HEK293T (cell line): ENCODE measurements at places on chromosomes 16 and 17.

DNA sequence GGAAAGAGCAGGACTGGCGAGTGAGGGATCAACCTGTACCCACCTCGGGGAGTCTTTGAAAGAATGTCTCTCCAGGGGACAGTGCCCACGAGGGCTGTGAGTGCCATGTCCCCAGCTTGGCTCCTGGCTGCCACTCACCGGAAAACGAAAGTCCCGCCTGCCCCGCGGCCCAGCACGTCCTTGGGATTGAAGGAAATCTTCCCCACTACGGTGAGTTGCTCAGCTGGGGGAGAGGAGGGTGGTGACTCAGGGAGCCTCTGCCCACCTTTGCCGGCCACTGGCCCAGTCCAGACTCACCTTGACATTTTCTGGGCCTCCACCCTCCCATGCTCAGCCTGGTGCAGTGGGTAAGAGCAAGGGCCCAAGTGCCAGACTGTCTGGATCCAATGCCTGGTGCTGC is 17.1 kb downstream of the PLK1 start:
- no peak for DNase-seq

GRCh38 chr16:72665701-72666100 is 382.2 kb downstream of the ZFHX3 start:
- no peak for DNase-seq

GRCh38 chr17:21313320-21313719 is 28.8 kb downstream of the MAP2K3 start:
- DNase-seq: no peak

DNA sequence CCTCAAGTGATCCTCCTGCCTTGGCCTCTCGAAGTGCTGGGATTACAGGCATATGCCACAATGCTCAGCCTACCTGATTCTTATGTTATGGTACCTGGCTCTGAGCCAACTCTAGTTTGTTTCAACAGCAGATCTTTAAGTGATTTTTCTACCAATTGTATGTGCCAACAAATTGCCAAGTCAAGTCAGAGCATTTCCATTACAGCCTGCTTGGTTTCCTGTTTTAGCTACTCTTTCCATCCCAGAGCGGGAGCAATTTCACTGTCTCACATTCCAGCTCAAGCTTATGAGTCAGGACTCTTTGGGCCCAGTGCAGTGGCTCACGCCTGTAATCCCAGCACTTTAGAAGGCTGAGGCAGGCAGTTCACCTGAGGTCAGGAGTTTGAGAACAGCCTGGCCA is 30.8 kb upstream of the RBBP6 start:
- no peak for DNase-seq

GRCh38 chr16:3004319-3004718 is 8.4 kb upstream of the CLDN9 start:
- DNase-seq: no peak

DNA sequence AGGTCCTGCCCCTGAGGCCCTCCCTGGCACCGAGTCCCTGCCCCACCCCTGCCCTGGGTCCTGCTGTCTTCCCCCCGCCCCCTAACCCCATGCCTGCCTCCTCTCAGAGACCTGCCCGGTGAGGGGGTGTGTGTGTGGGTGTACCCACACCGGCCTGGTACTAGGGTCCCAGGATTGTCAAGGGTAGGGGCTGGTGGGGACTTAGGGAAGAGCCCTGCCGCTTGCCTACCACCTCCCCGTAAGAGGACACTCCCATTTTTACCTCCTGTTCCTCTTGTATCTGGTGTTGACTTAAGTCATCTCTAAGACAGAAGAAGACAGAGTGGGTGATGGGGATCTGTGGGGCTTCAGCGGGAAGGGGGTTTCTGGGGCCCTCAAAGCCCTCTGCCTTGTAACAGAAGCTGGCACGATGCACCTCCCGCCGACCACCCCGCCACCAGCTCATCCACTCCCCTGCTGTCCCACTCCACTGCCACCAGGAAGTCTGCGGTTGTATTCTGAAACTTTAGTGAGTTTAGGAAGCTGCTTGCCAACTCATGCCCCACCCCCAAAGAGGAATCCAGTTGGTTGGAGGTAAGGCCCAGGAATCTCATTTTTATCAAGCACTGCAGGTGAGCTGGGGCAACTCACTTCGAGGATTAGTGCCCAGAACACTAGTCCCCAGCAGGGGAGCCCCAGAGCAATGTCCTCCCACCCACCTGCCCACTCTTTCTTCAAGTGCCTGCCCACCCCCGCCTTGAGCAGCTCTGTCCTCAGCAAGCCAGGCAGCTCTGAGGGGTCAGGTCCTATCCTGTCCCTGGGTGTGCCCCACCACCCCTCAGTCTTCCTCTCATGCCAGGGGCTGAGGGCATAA is 5.6 kb downstream of the SPATA32 start:
- no peak for DNase-seq

DNA sequence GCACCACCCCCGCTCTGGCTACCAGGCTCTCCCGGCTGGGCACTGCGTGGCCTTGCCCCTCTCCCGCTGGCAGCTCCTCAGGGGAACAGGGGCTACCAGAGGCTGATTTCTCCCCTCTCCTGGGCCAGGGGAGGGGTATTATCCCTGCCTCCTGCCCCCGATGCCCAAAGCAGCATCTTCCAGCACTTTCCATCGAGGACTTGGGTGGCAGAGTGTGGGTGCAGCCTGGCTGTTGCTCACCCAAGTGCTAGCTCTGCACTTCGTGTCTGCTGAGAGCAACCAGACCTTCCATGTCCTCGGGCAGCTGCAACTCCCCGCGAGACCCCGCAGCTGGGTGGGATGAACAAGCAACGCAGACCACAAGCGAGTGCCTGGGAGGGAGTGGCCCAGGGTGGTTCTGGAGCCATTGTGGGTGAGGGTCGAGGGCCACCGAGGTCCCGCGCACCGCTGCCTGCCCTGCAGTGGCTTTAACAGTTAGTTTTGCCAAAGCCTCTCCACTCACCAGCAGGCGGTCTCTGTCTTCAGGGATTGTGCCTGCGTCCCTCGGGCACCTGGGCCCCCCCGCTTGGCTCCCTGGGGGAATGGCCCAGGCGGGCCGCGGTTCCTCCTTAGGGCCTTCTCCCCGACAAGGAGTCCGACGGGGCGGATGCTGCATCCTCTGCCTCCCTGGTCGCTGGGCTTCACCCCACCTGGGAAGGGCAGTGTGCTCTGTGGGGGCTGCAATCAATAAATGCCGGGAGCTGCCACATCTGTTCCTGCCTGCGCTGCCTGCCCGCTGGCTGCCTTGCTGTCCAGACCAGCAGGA is 8.4 kb downstream of the SLC25A10 start:
- DNase-seq: no peak

- no peak for DNase-seq
Observed at GRCh38 chr17:80629298-80630028, 84.8 kb downstream of the RPTOR start.

GRCh38 chr16:17177959-17178905 is 292.5 kb downstream of the XYLT1 start:
- no peak for DNase-seq

- no peak for DNase-seq
Observed at GRCh38 chr17:73132085-73132492, 32.7 kb upstream of the SSTR2 start.

DNA sequence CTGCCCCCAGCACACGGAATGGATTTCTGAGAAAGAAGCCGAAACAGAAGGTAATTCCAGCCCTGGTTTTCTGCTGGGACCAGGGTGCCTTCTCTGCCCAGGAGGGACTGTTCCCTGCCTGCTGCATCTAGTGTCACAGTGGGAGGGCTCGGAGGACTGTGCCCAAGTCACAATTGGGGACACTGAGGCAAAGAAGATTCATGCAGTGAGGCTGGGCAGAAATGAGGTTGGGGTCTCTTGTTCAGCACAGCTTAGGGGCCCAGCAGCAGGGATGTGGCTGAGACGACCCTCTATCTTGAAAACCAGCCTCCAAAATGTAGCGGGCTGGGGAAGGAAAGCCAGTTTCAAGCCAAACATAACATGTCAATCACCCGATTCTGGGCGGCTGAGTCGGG is 592 bp downstream of the IL21R start:
- DNase-seq: no peak

DNA sequence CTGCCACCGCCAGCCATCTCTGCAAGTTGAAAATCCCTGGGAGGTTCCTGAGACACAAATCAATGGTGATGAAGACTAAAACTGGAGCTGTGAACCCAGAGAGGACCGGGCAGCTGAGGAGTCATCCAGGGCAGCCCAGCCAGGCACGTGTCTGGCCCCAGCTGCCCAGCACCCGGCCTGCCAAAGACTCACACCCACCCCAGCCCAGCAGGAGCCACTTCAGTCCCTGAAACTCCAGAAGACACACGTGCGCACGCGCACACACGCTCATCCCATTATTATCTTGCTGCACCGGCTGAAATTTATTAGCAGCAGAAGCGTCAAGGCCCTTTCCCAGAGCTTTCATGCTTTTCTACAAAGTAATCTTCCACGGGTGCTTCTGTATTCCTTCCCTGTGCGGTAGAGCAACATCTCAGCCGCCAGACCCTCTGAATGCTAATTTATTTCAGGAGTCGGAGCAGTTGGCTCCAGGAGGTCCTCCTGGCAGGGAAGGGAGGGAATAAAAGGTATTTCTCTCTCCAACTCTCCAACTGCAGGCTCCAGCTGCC is 59.8 kb upstream of the RBFOX3 start:
- no peak for DNase-seq

DNA sequence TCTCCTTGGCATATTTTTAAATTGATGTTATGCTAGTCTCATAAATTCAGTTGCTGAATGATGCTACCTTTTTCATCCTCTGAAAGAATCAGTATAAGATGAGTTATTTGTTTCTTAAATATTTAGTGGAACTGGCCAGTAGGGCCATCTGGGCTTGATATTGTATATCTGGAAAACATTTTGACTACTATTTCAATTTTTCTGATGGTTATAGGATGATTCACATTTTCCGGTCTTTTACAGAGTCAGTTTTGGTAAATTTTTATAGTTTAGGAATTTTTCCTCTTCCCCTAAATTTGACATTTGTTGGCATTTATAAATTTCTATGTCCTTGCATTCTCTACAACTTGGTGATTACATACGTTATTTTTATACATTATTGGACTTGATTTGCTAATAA is 296.3 kb upstream of the AXIN2 start:
- DNase-seq: no peak

DNA sequence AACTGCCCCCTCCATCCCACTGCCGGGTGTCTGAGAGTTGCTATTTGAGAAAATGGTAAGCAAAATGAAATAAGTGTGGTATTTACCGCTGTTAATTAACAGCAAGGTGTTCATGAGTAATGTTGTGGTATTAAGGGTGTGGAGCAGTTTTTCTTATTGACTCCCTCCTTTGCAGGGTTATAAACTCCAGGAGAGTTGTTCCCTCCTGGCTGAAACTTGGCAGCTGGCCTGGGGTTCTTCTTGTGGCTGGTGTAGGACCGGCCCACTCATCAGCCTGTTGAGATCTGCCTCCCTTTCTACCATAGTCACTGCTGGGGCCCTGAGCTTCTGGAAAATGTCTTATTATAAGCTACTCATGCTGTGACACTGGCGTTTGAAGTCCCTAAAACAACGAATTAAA is 128.6 kb downstream of the SOX9 start:
- DNase-seq: no peak

GRCh38 chr16:14240219-14240843 is 169.2 kb downstream of the MRTFB start:
- no peak for DNase-seq

DNA sequence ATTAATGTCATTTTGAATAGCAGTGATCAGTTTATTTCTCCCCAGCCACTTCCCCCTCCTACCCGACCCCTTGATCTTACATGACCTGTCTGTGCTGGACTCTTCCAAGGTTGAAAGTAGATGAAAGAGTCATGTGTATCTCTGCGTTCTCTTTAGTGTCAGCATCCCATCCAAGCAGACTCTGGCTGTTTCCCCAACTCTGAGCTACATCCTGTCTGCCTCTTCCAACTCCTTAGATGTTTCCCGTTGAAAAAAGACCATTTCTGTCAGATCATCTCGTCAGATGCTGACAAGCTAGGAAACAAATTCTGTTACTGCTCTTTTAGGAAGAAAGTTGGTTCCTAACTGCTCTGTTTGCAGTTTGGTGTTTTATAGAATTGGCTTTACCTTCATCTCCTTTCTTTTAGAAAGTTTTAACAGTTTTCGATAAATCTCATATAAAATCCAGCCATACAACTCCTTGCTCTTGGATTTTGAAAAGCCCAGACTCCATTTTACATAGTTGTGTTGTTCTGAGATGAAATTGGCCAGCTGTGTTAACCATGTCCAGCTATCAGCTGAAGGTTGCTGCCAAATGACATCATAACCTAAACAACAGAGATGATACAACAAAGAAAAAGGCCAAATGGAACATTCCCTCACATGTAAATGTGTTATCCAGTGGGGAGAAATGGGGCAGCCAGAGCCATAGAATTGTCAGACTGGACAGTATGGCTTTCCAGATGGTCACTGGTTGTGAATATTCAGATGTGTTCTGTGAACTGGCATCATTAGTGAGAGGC is 43.5 kb downstream of the CYB561 start:
- DNase-seq: no peak

GRCh38 chr17:37543637-37544052 is 54.0 kb downstream of the DUSP14 start:
- no peak for DNase-seq

GRCh38 chr16:54432897-54433229 is 146.3 kb upstream of the IRX3 start:
- DNase-seq: no peak

DNA sequence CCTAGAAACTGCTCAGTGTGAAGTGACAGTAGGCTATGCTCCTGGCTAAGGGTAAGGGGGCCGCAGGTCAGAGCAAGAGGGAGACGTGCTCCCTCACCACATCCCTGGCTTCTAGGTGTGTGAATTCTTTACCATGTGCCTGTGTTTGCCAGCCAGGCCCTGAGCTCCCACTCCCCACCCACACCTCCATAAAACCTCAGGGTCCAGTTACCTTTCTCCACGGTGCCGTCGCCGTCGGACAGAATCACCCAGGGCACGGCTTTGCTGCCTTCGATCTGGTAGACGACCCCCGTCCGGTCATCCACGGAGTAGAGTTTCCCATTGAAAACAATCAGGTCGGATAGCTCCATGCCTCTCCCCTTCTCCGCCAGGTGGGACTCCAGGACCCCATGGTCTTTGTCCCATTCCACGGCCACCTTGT is 12.8 kb downstream of the CANT1 start:
- no peak for DNase-seq

GRCh38 chr17:29807520-29808361 is 122.3 kb downstream of the SSH2 start:
- DNase-seq: peak; percentile 46

- DNase-seq: no peak
Observed at GRCh38 chr16:25897702-25898101, 205.9 kb downstream of the HS3ST4 start.

GRCh38 chr16:27408602-27409031 is 6.6 kb downstream of the IL21R start:
- DNase-seq: no peak

- DNase-seq: no peak
Observed at GRCh38 chr17:13981881-13982280, 87.4 kb upstream of the COX10 start.

DNA sequence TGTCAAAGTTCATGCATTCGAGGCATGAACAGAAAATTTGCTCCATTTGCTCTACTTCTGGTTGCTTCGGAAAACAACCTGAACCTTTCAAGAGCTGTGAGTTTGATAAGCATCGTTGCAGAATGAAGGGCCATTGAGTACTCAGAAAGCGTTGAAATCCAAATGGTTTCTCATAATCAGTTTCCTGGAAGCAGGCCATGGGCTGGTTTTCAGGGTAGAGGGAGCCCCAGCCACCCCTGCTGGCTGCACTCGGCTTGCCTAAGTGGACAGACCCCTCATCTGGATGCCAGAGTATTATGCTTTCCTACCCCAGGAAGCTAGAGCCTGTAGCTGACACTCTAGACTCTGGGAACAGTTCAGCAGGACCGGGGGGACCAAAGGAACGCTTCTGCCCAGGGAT is 24.4 kb downstream of the SCNN1G start:
- no peak for DNase-seq

- DNase-seq: no peak
Observed at GRCh38 chr16:25033852-25034251, 18.7 kb upstream of the ARHGAP17 start.

GRCh38 chr16:50501251-50501650 is 46.9 kb upstream of the NKD1 start:
- no peak for DNase-seq
